NCI-H526 treated with DMSO at 0.1 percent for 48 hours (cell line): ENCODE measurements at places on chromosomes 2 and 18.

DNA sequence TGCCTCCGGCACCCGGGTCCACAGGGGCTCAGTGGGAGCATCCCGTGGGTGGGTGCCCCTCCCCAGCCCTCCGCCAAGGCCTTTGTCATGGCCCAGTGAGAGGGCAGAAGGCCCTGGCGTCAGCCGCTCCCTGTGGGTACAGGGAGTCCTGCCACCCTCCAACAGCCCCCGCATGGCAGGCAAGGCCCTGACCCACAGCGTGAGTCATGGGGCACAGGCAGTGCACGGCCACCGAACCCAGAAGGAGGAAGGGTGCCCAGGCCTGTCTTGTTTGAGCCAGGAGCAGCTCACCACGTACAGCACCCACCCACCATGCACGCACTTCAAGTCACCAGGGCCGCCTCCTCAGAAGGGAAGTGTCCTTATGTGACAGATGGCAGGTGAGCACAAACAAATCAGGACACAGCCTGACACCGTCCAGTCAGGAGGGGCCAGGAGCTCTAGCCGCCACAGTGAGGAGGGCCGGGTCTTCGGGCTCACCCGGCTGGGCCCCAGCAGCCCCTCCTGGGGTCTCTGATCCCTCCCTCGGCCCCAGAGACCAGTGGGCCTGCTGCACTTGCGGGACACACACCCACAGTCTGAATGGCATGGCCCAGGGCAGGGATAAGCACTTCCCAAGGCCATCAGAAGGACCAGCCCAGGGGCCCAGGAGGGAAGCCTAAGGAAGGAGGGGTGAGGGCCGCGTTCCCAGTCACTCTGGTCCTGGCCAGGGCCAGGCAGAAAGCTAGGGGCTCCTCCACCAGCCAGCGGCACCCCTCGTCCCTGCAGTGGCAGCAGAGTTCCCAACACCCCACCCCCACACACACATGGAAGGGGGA lies 25.8 kb downstream of the BIN1 start:
- DNase-seq, result no peak

- DNase-seq, result no peak
These were observed 2161.4 kb upstream of the PIK3C3 start for GRCh38 chr18:39793609-39794008.

DNA sequence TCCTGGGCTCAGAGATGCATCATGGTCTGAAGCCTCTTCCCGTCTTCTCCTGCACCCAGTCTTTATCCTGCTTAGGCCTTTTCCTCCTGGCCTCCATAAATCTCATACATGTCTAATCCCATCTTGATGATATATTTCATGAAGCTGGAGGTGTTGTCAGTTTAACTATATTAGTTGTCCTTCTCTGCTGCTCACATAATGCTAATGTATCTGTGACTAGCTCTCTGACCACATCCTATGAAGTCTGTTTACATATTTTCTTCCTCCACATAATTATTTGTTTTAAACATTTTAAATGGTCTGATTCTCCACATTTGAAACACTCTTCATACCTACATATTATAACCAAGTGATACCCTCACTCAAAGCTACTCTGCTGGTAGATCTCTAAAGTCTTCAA lies 315.2 kb upstream of the RND3 start:
- DNase-seq, result no peak

DNA sequence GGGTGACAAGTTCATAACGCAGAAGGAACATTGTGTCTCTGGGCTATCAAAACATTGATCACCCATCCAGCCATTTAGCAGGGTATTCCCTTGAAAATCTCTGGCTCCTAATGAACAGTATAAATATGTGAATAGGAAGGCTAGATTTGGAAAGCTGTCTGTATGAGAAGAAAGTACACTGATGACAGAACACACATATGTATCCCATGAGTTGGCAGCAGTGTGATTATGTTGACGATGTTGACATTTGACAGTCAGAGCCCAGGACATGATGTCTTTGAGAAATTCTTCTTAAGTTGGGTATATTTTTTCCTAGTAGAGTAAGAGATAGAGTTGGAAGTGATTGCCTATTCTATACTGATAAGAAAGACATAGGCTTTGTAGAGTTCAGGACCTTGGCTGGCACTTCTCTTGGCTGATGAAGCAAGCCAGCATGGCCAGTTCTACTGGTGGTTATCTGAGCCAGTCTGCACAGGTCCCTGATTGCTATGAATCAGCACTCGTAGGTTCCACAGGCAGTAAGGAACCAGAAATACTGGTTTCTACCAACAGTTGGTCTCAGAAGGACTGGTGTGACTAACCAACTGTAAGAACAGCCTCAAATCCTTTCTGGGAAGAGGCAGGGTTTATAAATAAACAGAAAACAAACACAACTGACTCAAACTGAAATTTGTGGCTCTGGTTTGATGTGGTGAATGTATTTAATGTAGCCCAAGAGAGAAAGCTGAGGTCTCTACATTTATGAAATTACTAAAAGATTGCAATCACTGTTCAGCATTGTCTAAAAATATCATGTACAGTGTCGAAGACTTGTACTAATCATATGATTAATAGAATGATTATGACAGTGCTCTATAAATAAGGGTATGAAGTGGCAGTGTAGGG lies 43.9 kb upstream of the RAPH1 start:
- DNase-seq, result peak; percentile 86
